ENCODE measurements at places on chromosomes 7 and 10.

GRCh38 chr10:4136121-4136520, 351.1 kb upstream of the KLF6 start:
- DNase-seq, result no peak

GRCh38 chr10:114070710-114071109, 27.0 kb downstream of the ADRB1 start:
- no peak for DNase-seq

- DNase-seq, result no peak
These were observed 151.6 kb downstream of the SEM1 start for GRCh38 chr7:96558093-96558492.

- DNase-seq, result no peak
These were observed 12.7 kb upstream of the DNMBP start for GRCh38 chr10:100022403-100022802.

DNA sequence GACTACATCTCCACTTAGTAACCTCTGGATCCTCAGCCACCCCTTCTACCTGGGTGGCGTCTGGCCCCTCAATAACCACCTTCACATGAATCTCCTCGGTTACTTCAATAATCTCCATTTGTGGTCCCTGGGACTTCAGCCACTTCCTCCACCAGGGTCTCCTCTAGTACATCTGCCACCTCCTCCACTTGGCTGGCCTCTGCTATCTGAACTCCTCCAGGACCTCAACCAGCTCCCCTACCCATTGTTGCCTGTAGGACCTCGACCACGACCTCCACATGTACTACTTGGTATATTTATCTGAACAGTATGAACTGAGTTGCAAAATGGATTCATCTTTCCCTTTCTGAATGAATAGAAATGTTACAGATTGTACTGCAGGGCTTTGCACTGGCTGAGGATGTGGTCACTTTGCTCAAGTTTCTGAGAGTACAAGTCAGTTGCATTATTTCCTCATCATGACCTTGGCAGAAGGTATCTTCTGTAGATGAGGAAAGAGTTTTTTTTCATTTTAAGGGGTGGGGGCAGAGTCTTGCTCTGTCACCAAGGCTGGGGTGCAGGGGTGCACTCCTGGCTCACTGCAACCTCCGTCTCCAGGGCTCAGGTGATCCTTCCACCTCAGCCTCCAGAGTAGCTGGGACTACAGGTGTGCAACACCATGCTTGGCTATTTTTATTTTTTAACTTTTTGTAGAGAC, 36.0 kb downstream of the MAT1A start:
- DNase-seq, result peak; percentile 76

DNA sequence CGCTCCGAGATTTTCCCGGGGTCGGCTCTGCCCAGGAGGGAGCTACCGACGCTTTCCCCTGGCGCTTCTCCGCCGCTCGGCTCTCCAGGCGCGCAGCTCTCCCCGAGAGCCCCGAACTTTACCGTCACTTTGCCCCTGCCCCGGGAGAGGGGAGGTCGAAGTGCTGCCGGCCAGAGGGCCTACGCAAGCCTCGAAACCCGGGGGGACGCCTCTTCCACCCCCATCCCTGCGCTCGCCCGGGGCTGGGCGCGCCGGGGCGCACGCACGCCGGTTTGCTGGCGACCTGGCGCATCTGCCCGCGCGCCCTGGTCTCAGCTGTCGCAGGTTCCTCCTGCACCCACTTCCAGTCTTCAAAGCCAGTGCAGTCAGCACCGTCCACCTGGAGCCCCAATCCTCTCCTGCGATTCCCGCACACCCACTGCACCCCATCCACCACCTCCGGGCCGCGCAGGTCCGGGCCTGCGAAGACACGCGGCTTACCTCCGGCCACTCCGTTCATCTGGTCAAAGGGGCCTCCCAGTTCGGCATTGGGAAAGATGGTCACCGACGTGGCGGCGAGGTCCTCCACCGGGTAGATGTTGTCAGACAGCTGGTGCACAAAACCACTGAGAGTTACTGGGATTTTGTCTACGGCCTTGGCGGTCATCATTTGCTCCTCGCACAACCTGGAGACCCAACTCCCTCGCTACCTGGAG, 638 bp downstream of the EGR2 start:
- no peak for DNase-seq

DNA sequence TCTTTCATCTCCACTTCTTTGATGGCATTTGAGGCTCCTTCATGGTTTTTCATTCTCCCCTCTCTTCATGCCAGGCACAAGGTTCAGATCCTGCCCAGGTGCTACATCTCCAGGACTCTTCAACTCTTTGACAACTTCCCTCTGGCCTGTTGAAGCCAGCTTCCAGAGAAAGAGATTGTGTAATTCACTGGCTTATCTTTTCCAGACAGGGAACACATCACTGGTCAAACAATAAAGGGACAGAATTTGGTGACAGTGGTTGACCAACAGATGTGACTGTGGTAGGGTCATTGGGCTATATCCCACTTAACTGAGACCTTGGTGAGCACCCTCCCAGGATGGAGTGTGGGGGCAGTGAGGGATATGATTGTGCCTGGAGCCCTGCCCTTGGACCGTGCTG, 111.4 kb upstream of the AGK start:
- DNase-seq, result no peak

DNA sequence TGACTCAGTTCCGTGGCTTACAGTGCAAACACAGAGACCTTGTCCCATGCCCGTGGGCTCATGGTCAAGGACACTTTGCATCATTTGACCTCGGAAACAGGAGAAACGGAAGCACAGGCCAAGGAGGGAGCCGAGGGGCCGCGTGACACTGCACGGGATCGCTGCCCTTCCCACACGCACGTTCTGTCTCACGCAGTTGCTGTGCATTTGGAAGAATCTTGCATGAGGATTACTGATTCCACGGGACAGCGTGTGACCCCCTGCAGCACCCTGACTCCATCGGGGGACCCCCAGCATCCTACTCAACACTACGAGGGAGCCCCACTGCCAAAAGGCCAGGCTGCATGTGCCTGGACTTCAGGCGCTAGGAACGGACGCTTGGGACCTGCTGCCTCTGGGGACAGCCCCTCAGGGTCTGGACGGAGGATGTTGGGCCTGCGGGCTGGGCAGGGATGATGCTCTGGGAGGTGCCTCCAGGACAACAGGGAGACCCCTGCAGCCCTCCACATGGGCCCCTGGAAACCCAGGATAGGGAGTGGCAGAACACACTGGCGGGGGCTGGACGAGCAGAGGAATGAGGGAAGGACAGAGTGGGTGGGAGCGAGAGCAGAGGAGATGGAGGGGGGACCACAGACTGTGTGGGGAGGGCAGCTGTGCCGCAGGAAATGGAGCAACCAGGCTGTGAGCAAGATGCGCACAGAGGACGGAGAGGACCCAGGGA, 222.2 kb downstream of the DNAJB6 start:
- DNase-seq, result no peak

GRCh38 chr7:127618775-127619174, 833 bp upstream of the PAX4 start:
- no peak for DNase-seq

GRCh38 chr10:128025437-128025836, 100.8 kb downstream of the MKI67 start:
- DNase-seq, result no peak

- no peak for DNase-seq
These were observed 115.1 kb downstream of the CPED1 start for GRCh38 chr7:121103579-121103978.

- no peak for DNase-seq
These were observed 338.8 kb downstream of the AUTS2 start for GRCh38 chr7:69937097-69937496.

DNA sequence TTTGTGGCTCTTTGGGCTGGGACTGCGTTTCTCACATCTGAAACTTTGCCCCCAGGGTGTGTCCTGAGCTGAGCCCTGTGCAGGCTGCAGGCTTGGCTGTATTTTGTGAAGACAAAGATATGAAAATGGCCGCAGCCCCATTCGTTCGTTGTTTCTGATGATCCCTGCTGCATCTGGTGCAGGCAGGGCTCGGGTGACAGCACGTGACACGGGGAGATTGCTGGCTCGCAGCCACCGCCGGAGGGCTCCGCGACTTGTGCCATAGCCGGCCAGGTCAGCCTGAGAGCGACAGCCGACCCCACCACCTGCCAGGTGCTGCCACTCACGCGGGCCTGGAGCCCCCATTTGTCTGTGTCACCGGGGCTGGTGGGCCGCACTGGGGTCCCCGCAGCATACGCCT, 81.3 kb downstream of the ZRANB1 start:
- no peak for DNase-seq

GRCh38 chr10:68604441-68604840, 44.3 kb downstream of the TET1 start:
- DNase-seq, result no peak

DNA sequence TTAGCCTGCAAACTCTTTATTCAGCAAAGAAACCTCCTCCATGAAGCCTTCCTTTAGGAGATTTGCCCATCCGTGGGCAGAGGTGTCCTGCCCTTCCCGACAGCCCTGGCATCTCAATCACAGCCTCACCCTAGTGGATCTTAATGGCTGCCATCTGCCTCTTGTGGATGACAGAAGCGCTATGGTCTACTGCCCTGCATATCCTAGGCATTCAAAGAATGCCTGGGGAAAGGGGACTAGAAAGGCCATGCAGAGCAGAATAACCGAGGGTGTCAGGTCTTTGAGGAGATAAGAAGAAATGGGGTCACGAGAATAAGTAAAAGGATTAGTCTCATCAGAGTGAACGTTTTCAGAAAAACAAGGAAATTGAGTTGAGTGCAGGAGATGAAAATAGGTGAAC, 57.7 kb upstream of the SPOCK2 start:
- no peak for DNase-seq

DNA sequence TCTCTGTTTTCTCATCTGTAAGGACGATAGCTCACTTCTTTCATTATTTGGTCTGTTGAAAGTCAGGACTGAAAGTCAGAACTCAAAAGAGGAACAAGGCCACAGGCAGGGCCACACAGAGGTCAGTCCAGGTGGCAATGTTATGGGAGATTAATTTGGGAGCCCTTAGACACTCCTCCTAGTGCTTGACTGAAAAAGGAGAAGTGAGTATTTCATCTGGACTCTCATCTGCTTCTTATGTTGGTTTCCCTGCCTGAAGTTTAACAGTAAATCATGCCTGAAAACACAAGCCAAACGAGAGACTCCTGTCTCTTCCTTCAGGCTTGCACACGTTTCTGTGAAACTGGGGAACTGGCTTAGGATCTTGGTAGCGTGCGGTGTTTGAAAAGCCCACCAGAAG, 248.5 kb downstream of the BUB3 start:
- DNase-seq, result no peak

DNA sequence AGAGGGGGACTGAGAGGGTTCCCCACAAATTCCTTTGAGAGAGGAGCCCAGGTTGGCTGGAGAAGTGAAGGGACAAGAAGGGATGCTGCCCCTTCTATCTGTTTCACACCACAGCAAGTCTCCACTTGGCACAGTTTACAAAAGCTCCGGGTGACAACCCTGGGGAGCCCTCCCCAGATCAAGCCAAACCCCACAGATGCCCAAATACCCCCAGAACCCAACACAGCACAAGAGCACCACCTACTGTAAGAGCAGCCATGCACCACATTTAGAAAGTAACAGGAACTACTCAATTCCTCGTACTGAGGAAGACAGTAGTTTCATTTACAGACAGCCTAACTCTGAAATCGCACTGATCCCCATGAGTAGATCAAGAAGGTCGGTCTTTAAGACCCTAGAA, 67.8 kb upstream of the ATP6V0A4 start:
- peak; percentile 75 for DNase-seq

GRCh38 chr7:137135654-137136350, 207.7 kb downstream of the PTN start:
- DNase-seq, result no peak

- no peak for DNase-seq
These were observed 36.1 kb upstream of the TARP start for GRCh38 chr7:38309555-38309954.

DNA sequence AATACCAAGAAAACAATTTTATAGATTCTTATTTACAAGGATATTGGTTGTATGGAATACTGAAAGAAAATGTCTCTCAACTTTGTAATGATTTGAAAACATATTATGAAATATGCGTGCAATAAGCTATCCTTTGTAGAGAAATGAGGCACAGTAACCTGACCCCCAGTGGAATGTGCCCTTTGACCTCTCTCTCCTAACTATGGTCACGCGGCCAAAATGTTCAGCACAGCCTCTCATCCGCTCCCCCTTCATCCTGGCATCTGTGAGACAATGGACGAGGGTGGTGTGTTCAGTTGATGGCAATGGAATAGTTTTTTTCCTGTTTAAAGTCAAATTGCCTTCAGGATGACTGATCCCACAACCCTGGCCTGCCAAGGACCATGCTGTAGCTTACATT, 13.3 kb downstream of the BEND7 start:
- DNase-seq, result no peak

DNA sequence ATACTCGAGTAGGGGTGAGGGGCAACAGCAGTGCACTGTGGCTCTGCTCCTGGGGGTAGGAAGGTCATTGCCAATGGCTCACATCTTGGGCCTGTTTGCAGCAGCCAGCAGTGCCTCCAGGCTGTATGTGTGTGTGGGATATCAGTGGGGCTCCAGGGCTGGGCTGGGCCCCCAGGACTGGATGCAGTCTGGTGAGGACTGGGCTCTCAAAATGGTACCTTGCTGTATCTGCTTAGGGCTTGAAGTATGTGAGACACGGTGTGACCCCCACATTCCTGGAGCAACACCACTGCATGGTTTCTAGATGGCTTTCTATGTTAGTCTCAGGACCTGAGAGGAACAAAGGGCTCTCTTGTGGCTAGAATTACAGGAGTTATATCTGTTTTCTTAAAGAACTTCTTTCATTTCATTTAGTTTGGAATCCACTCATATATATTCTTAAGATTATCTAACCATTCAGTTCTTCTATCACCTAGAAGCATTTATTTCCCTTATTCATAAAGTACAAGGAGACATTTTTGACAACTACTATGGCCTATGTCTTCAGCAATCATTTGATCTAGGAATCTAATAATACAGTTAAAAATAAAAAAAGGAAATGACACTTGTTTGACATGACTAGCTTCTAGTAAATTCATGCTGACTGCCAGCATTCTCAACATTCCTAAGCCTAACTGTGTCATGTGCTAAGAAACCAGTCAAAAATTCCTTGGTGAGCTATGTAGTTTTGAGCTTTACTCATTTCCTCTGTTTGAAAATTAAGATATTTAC, 443.2 kb upstream of the SEMA3A start:
- no peak for DNase-seq

GRCh38 chr10:47041396-47042198, 130.4 kb downstream of the PTPN20 start:
- DNase-seq, result no peak

DNA sequence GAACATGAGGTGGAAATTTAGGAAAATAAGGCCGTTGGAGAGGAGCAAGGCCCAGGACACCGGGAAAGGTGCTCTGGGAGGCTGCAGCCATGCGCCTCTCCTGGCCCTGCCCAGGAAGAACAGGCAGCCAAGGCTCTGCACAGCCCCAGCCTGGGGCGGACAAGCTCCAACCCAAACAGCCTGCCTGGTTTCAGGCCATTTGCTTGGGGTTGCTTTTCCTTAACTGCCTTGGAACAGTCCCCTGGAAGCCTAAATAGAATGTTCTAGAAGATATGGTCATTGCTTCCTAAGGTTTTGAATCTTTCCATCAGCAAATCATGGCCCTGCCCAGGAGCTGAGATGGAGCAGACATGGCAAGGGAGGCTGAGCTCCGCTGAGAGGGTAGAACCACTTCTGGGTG, 11.0 kb downstream of the VSTM4 start:
- no peak for DNase-seq
